ENCODE measurements at places on chromosomes 7 and 10. TPM values are rescaled to one million over a fixed set of nuclear protein-coding genes. Genes with fewer than 3 reads are reported as not detected.

TAS2R5 gene
- 10.6 TPM for total RNA-seq

RAB19 gene
- not detected for total RNA-seq

PKD2L1 gene
- total RNA-seq = not detected

FGL2 gene
- 19.1 TPM for total RNA-seq

SLC13A4 gene
- 2.4 TPM for total RNA-seq

GRCh38 chr10:71713135-71714030 lies 6.2 kb downstream of the C10orf105 start:
- DNase-seq = peak; percentile 76

DNA sequence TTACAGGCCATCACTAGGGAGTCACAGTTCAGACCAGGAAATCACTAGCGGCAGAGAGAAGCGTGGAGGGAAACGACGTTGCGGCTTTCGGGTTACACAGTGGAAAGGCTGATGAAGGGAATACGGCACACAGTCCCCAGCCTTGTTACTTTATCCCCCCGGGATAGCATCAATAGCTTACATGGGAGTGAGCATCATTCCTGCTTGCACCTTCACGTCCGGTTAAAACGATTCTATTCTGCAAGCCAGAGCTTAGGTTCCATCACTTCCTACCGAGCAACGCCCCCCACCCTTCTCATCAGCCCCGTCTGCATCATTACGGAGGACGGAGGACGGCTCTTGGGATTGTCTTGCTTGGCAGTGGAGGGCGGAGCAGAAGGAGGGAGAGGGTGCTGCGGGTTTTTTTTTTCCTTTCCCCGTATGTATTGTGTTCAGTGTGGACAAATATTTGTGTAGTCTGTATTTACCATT lies 124.9 kb downstream of the CLEC2L start:
- DNase-seq = no peak

DNA sequence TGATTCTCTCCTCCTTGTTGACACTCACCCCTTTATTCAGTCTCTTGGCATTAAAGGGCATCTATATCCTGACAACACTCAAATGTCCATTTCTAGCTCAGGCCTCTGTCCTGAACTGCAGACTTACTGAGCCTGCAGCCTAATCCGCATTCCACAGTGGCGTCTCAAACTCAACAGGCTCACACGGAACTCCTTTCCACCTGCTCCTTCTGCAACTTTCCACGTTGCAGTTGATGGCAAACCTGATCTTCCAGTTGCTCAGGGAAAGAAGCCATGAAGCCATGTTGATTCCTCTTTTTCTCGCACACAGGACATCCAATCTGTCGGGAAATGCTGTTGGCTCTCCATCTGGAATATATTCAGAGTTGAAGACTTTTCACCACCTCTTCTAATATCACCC lies 522.4 kb downstream of the CCSER2 start:
- DNase-seq = no peak

GRCh38 chr10:122062831-122063674 lies 74.1 kb downstream of the TACC2 start:
- no peak for DNase-seq

DNA sequence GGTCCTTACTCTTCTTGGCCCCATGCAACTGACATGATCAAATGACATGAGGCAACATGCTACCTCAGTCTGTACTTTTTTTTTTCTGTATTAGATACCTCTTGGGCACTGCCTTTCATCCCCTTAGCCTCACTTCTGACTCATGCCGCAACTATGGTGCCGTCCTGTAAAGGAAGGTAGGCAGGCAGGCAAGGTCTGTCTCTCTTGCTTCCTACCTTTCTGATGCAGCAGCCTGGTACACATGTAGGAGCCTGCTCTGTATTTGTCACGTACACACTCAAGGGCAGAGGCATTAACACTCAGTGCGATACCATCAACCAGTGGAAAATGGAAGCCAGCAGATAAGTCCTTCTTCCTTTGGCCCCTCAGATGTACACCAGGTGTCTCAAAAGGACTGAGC lies 146.7 kb downstream of the ATE1 start:
- no peak for DNase-seq

DNA sequence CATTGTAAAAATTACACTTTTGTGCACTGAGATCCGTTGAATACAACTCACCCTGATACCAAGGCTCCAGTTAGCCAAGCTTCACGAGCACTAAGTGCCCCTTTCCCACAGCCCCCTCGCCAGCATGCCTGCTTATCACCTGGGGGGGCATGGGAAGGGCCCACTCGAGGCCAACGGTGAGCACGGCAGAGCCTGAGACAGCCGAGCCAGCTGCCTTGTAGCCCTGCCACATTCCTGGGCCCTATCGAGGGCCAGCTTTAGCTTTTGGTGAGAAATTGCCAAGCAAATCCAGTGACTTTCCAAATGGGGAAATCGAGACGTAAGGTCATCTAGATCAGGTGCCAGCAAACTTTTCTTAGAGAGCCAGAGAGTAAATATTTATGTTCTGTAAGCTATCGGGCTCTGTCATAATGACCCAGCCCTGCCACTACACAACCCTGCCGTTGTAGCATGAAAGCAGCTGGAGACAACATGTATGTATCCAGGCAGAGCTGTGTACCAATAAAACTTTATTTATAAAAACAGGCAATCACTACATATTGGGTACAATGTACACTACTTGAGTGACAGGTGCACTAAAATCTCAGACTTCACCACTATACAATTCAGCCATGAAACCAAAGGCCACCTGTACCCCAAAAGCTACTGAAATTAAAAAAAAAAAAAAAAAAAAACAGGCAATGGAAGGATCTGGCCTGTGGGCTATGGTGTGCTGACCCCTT lies 83.6 kb downstream of the FAM53B start:
- no peak for DNase-seq

- no peak for DNase-seq
Measured at GRCh38 chr10:55320187-55320700, 519.2 kb upstream of the PCDH15 start.

- no peak for DNase-seq
Measured at GRCh38 chr7:144830811-144831210, 5.0 kb downstream of the TPK1 start.

GRCh38 chr10:86304436-86304835 lies 62.2 kb downstream of the GRID1 start:
- DNase-seq = no peak

DNA sequence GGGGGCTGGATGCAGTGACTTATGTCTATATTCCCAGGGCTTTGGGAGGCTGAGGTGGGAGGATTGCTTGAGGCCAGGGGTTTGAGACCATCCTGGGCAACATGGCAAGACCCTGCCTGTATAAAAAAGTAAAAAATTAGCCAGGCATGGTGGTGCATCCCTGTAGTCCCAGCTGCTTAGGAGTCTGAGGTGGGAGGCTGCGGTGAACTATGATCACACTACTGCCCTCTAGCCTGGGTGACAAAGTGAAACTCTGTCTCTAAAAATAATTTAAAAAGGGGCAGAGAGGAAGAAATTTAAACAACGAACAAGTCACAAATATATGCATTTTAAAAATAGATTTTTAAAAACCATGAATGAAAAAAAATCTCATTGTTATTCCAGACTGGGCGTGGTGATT lies 46.2 kb upstream of the FEZF1 start:
- no peak for DNase-seq

GRCh38 chr10:7467031-7467667 lies 56.3 kb upstream of the SFMBT2 start:
- DNase-seq = no peak

GRCh38 chr10:68088740-68089139 lies 13.7 kb upstream of the HERC4 start:
- DNase-seq = no peak

GRCh38 chr7:1939434-1940401 lies 269.6 kb downstream of the ELFN1 start:
- DNase-seq = no peak

DNA sequence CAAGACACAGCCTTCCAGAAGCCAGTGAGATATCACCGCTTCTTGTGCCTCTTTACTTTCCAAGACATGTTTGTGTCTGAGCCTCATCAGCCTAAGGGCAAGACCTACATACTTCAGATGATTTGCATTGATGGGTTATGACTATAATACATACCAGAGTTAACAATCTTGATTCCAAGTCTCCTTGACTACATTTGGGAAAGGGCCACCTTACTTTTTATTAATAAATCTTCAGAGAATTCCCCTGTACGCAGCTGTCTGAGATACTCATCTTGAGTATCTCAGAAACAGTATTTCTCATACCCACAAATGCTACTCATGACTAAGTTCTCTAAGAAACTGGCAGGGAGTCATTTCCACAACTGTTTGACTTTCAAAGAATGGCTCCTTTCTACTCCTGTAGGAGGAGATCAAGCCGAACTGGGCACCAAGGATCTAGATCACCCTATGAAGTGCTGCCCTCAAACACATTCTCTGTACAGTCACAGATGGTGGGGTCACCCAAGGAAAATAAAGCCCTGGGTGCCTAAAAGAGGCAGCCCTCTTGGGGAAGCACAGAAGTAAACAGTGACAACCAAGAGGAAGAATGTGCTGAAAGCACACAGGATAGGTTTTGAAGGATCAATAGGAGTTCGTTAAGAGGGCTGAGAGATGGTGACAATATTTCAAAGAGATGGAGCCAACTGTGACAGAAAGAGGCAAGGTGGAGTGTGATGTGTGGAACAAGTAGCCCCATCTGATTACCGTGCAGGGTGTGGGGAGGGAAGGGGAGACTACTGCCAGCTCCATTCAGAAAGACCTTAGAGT lies 138.9 kb downstream of the JAZF1 start:
- DNase-seq = no peak

DNA sequence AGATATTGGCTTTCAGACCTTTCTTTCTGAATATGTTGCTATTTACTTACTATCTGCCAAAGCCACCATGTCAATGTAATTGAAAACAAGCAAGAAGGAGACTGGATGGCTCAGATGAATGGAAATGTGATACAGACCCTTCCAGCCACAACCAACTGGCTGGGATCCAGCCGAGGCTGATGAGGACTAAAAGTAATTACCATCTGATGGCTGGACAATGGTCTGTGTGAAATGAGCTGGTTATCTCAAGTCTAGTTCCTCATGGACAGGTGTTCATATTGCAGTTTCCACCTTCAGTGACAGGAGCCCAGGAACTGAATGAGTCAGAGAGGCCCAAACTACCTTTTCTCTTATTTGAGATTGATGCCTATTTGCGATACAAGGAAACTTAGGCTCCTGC lies 267.5 kb downstream of the GATA3 start:
- DNase-seq = no peak

DNA sequence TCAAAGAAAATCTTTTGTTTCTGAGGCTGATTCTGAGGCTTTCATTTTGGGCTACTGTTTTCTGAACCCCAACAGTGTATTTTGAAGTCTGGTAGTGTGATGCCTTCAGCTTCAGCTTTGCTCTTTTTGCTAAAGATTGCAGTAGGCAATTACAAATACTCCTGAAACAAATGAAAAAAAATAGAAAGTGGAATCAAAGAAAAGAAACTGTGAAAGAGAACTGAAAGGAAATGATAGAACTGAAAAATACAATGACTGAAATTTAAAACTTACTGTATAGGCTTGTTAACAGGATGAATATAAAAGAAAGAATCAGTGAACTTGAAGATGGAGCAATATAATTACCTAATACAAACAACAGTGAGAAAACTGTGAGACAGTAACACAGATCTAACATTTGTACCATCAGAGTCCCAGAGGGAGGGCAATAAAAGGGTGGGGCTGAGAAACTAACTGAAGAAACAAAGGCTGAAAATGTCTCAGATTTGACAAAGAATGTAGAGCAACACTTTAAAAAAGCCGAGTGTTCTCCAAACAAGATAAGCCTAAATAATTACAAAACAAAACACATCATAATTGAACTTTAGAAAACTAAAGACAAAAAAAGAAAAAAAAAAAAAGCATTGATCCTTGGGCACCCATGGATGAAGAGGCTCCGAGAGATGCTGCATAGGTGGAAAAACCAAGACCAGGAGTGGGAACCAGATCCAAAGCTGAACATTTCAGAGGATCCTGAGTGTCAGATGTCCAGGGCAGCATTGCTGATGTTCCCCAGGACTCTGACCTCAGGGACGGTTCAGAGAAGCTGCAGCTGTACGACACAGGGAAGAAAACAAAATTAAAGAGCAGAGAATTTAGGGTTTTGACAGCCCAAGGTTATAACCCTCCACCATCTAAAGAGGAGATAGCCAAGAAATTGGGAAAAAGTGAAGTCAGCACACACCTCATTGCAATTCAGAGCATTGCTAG lies 223.2 kb upstream of the IGFBP3 start:
- DNase-seq = no peak

DNA sequence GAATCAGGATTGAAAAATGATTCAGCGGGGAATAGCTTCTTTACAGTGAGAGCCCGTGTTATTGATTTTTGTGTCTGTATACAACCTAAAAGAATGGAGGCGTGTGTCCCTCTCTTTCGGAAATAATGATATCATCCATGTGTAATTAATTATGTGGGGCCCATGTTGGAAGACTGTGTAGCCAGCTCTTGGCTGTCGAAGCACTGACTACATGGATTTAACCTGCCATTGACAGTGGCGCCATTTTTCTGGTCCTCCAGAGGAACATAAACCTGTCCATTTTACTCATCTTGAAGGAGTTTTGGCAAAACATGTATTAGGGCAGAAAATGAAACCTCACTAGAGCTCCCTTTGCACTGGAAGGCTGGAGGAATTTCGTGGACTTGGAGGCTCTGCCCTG lies 119.6 kb downstream of the ITIH5 start:
- DNase-seq = no peak

- DNase-seq = no peak
Measured at GRCh38 chr7:90833443-90833842, 237.3 kb downstream of the CDK14 start.

GRCh38 chr10:94645285-94645684 lies 38.2 kb upstream of the CYP2C18 start:
- DNase-seq = no peak

- no peak for DNase-seq
Measured at GRCh38 chr7:23235813-23236221, 10.8 kb upstream of the GPNMB start.

DNA sequence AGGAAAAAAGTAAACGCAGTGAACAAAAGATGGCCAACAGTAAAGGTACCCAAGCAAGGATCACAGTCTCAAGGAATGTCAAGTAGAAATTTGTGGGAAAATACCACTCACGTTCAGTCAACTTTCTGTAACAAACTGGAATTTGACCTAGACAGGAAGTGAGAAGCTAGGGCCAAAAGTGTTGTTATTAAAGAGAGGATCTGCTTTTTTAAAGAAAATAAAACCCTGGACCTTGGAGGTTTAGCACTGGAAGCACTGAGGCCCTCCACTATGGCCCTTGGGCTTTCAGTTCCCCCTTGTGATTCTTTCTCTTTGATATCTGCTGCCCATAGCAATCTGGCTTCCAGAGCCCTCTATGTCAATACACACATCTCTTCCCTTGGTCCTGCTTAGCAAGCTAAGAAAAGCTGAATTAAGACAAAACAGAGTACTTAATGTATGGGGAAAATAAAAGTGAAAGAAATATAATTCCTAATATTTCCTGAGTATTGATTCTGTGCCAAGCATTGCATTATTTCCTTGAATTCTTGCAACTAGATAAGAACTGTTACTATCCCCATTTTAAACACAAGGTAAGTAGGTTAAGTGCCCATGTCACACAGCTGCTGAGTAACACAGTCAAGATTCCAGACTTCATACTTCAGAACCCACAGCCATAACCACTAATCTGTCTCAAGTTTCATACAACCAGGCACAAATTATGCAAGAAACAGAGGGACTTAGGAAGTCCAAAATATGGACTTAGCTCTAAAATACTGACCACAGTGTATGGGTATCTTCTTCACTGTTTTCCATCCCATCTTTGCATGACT lies 2.6 kb upstream of the ZNF438 start:
- no peak for DNase-seq

Data from cerebellum (tissue), 4 donors.